ENCODE measurements at places on chromosomes 16 and 17.

DNA sequence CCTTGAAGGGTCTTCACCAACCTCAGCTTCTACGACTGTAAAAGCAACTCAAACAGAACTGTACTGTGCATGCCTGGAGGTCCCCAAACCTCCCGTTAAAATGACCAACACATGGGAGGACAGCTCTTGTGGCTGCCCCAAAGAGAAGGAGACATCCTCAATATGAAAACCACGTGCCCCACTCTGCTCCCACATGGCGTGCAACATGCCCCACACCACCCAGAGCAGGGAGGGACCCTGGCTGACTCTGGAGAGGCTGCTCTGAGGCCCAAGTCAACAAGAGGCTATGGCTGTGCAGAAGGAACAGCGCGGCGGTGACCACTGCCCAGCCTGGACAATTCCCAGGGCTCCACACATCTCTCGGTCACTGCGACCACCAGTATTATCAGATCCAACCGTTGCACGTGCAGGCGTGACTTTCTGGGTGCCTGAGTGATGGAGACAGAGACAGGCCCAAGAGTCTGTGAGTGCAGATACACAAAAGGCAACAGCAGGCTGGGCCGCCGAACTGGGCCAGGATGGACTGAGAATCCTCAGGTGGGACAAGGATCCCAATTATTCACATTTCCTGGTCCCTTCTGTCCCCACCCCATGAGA lies 1.4 kb downstream of the PLD6 start:
- peak overlapping the region; percentile 47 for H3K4me3 ChIP-seq
- H3K27me3 ChIP-seq = no peaks in the 10 kb centered on the region
- no peak for DNase-seq
- peak overlapping the region; percentile 95 for H3K27ac ChIP-seq
- peaks cover 76% of the 10 kb centered on the region for H3K4me1 ChIP-seq

DNA sequence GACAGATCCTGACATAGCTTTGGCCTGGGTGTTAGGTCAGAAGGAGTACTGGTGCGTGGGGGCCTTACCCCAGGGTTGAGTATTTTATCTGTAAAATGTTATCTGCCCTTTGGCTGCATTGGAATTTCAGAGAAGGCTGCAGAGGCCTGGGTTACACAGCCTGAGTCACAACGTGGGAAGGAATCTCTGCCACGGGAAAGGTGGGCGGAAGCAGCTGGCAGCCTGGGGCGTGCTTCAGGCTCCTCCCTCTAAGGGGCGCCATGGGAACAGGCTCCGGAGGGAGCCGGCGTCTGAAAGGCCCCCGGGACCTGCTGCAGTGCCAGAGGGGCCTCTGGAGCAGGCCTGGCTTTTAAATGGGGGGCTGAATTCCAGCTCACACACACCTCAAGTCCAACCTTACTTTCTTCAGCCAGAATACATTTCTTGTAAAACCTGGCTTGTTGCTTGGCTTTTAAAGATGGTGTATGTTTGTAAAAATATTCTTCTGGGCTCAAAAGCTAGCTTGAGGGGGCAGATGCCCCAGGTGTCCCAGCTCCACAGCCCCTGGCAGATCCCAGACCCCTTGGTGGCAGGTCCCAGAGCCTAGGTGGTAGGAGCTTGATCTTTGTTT lies 142.2 kb downstream of the RAB11FIP4 start:
- peaks cover 20% of the 10 kb centered on the region for H3K4me1 ChIP-seq
- H3K27me3 ChIP-seq = no peaks in the 10 kb centered on the region
- no peak overlapping the region for H3K4me3 ChIP-seq

- H3K27me3 ChIP-seq = no peaks in the 10 kb centered on the region
- H3K36me3 ChIP-seq = no peaks in the 10 kb centered on the region
- no peak overlapping the region for H3K4me3 ChIP-seq
- no peak overlapping the region for H3K27ac ChIP-seq
- no peak for DNase-seq
- peaks cover 3% of the 10 kb centered on the region for H3K4me1 ChIP-seq
These were observed 7.6 kb downstream of the CDH16 start for GRCh38 chr16:66911112-66911511.

GRCh38 chr17:72954579-72954978 lies 137.9 kb downstream of the SLC39A11 start:
- H3K4me3 ChIP-seq = no peak overlapping the region
- H3K4me1 ChIP-seq = no peaks in the 10 kb centered on the region
- DNase-seq = no peak
- no peaks in the 10 kb centered on the region for H3K36me3 ChIP-seq
- H3K27me3 ChIP-seq = no peaks in the 10 kb centered on the region

DNA sequence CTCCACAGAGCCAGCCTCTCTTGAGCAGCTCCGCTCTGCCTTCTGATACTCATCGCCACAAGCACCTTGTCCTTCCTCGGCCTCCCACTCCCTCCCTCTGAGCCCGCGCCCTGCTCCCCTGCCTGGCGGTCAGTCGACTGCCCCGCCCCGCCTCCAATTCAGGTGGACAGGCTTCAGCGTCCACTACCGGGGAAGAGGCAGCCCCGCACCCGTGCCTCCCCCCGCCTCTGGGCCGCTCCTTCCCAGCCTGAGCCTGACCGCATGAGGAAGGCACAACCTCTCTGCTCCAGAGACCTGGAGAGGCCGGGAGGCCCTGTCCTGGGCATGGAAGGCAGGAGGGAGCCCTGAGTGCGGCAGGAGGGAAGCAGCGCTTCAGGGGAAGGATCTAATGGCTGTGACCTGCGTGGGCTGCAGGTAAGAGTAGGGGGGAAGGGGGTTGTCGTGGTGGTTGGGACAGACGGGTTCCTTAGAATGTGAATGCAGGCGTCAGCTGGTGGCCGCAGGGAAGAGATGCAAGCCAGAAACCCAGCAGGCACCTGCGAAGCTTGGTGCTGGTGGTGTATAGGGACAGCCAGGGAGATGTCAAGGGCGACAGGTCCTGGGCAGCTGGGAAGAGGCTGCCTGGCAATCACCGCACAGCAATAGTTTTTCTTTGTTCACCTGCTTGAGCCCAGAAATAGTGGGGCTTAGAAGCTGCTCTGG lies 3.0 kb upstream of the SLC6A4 start:
- no peak for DNase-seq
- H3K27ac ChIP-seq = no peak overlapping the region
- no peaks in the 10 kb centered on the region for H3K36me3 ChIP-seq
- H3K27me3 ChIP-seq = peaks cover 26% of the 10 kb centered on the region
- H3K4me1 ChIP-seq = peaks cover 33% of the 10 kb centered on the region

DNA sequence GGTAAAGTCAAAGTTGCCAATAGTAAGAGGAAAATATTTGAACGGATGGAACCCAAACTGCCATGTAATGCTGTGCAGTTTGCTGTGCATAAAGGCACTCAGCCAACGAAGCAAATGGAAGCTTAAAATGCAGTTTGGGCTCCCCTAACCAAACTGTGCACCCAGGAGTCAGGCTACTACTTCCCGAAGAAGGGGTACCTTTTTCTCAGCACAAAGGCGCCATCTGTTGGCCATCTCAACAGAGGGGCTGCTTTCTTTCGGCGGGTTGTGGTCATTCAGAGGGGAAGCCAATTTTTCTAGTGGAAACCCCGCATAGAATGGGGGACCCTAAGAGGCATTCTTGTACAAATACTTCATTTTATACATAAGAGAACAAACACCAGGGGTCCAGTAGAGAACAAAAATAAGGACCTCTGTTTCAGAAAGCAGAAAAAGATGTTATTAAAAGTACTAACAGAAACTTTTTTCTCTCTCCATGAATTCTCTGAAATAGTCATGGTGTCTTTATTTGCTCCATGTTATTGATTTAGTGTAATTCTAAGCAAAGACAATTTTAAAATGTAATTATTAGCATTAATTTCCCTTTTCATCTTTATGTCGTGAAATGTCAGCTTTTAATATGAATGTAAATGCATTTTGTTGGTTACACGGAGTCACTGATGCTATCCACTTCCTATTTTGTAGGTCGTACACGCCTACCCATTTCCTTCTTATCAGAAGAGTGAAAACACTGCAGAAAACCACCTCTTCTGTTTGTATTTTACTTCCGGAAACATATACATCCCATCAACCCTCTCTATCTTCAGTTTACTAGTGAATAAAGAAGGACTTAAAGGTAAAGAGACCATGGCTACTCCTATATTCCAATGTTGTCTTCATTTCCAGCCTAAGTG lies 453.3 kb downstream of the KCNJ2 start:
- DNase-seq = peak; percentile 58
- H3K27ac ChIP-seq = no peak overlapping the region
- no peaks in the 10 kb centered on the region for H3K27me3 ChIP-seq
- no peaks in the 10 kb centered on the region for H3K4me1 ChIP-seq
- H3K36me3 ChIP-seq = no peaks in the 10 kb centered on the region

GRCh38 chr17:52147872-52148271 lies 10.6 kb downstream of the CA10 start:
- no peaks in the 10 kb centered on the region for H3K27me3 ChIP-seq
- no peak for DNase-seq
- H3K4me3 ChIP-seq = no peak overlapping the region

DNA sequence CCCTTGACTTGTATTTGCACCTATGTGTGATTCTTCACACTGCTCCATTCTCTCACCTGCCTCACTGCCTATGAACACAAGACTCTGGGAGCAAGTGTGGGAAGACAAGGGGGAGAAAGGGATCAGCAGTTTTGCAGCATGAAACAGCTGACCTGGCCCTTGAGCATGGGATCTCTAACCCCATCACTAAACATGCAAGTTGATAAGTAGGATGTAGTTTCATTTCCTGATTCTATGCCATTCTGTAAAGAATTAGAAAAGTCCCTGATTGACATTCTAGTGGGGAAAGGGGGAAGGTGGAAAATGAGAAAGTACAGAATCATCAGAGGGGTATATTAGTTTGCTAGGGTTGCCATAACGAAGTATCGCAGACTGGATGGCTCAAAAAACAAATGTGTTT lies 25.3 kb upstream of the MYOCD start:
- H3K36me3 ChIP-seq = no peaks in the 10 kb centered on the region
- H3K4me3 ChIP-seq = no peak overlapping the region
- no peaks in the 10 kb centered on the region for H3K27me3 ChIP-seq
- no peak overlapping the region for H3K27ac ChIP-seq
- no peak for DNase-seq
- no peaks in the 10 kb centered on the region for H3K4me1 ChIP-seq

GRCh38 chr16:79599837-79600637 lies 500 bp downstream of the MAF start:
- H3K4me1 ChIP-seq = no peaks in the 10 kb centered on the region
- no peaks in the 10 kb centered on the region for H3K36me3 ChIP-seq
- peak overlapping the region; percentile 66 for H3K4me3 ChIP-seq

GRCh38 chr16:84970447-84971127 lies 40.7 kb downstream of the ZDHHC7 start:
- H3K27ac ChIP-seq = no peak overlapping the region
- H3K27me3 ChIP-seq = no peaks in the 10 kb centered on the region
- H3K4me3 ChIP-seq = no peak overlapping the region
- DNase-seq = peak; percentile 92
- H3K4me1 ChIP-seq = peaks cover 28% of the 10 kb centered on the region

DNA sequence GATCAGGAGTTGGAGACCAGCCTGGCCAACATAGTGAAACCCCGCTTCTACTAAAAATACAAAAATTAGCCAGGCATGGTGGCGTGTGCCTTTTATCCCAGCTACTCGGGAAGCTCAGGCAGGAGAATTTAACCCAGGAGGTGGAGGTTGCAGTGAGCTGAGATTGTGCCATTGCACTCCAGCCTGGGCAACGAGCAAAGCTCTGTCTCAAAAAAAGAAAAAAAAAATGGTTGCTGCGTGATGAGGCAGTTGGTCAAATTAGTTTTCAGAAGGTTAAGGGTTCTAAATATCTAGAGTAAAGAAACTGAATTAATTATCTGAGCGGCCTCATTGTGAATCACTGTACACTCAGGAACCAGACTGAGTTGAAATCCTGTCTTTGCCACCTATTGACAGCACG lies 3.5 kb upstream of the CD68 start:
- H3K27ac ChIP-seq = peak overlapping the region; percentile 97
- no peak overlapping the region for H3K4me3 ChIP-seq
- H3K36me3 ChIP-seq = peaks cover 59% of the 10 kb centered on the region
- H3K27me3 ChIP-seq = no peaks in the 10 kb centered on the region

GRCh38 chr17:66518108-66518507 lies 215.7 kb downstream of the PRKCA start:
- no peak overlapping the region for H3K4me3 ChIP-seq
- no peaks in the 10 kb centered on the region for H3K4me1 ChIP-seq
- no peak overlapping the region for H3K27ac ChIP-seq
- H3K27me3 ChIP-seq = no peaks in the 10 kb centered on the region

- no peaks in the 10 kb centered on the region for H3K27me3 ChIP-seq
- H3K4me3 ChIP-seq = no peak overlapping the region
- no peak overlapping the region for H3K27ac ChIP-seq
- H3K4me1 ChIP-seq = no peaks in the 10 kb centered on the region
- DNase-seq = no peak
These were observed 5.1 kb upstream of the NME4 start for GRCh38 chr16:391885-392335.

DNA sequence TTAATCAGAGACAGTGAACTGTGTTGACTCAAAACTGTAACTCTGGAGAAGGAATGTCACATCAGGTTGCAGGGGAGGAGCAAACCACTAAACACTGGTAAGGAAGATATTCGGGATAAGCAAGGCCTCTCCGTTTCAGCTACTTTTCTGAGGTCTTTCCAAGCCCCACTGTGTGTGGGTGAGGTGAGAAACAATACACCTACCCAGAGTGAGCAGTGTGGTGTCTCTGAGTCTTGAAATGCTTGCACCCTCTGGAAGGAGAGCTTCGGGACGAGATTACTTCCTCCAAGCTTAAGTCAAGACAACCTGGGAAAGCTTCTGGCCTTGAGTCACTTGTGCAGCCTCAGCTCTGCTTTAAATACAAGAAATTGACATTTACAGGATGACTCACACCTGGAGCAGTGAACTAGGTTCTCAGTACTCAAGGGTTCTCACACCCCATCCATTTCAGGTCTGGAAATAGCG lies 2.5 kb upstream of the MAP3K14 start:
- no peak for DNase-seq
- H3K27ac ChIP-seq = no peak overlapping the region
- no peaks in the 10 kb centered on the region for H3K27me3 ChIP-seq
- H3K4me3 ChIP-seq = no peak overlapping the region
- no peaks in the 10 kb centered on the region for H3K36me3 ChIP-seq

GRCh38 chr16:53094013-53094630 lies 39.3 kb downstream of the CHD9 start:
- no peaks in the 10 kb centered on the region for H3K36me3 ChIP-seq

DNA sequence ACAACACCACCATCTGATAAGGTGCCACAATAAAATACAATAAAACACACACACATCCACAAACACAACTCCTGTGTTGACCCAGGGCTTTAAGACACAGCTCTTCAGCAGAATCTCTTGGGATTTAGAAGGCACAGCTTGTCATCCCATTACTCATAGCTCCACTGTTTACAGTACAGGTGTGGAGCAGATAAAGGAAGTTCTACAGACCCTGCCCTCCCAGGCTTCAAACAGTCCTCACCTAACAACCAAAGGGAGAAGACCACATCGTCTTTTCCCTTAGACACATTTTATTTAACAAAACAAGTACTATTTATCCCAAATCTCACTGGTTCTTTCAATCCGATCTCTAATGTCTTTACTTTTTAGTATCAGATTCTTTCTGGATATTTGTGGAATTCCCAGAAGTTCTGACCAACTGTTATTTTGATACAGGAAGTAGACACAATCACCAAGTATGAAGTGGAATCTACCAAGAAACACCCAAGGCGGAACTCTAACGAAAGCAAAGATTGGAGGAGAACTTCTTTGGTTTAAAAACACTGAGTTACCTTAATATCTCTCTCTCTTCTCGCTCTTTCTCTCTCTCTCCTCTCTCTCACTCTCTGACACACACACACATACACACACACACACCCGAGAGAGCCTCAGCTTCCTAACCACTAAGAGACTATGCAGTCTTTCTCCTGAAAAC lies 46.1 kb downstream of the CYTH1 start:
- peak overlapping the region; percentile 52 for H3K4me3 ChIP-seq

GRCh38 chr16:22194707-22195444 lies 11.2 kb upstream of the EEF2K start:
- DNase-seq = no peak
- peak overlapping the region; percentile 75 for H3K27ac ChIP-seq
- H3K27me3 ChIP-seq = no peaks in the 10 kb centered on the region
- peaks cover 26% of the 10 kb centered on the region for H3K4me1 ChIP-seq
